Uterus (tissue), 4 donors: ENCODE measurements at places on chromosomes 7 and 10. TPM values are rescaled to one million over a fixed set of nuclear protein-coding genes. Genes with fewer than 3 reads are reported as not detected.

GRCh38 chr7:41020056-41020455 is 682.8 kb downstream of the INHBA start:
- DNase-seq: no peak
- H3K27ac ChIP-seq: no peak overlapping the region
- no peaks in the 10 kb centered on the region for H3K4me1 ChIP-seq
- H3K4me3 ChIP-seq: no peak overlapping the region
- H3K36me3 ChIP-seq: no peaks in the 10 kb centered on the region
- no peaks in the 10 kb centered on the region for H3K27me3 ChIP-seq

Gene PIK3AP1
- 1.7 TPM for total RNA-seq

DNA sequence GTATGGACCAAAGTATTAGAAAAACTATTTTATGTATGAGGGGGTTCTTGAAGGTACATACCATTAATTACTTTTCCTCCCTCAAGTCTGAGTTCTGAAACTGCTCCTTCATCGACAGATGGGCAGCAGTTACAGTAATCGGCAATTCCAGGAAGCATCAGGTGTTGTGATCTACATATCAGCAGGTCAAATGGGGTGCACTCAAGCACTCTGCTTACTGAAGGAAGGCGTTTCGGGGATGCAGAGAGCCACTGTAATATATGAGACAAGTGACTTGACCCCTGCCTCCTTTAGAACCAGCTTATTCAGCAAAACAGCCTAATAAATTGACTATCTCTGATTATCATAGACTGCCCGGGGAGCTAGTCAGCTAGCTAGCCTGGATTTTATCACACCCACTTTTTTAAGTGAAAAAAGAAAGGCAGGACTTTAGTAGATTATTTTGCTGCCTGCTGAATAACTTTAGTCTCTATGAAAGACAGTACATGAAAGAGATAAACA is 4.2 kb downstream of the SMNDC1 start:
- no peak overlapping the region for H3K4me3 ChIP-seq
- H3K4me1 ChIP-seq: peaks cover 10% of the 10 kb centered on the region
- H3K27ac ChIP-seq: no peak overlapping the region
- no peaks in the 10 kb centered on the region for H3K36me3 ChIP-seq
- DNase-seq: no peak

Gene GNB2
- 109 TPM for total RNA-seq

- H3K4me1 ChIP-seq: peaks cover under 1% of the 10 kb centered on the region
- no peak overlapping the region for H3K4me3 ChIP-seq
- no peak for DNase-seq
- peaks cover 48% of the 10 kb centered on the region for H3K27me3 ChIP-seq
These were observed 83.9 kb upstream of the PAX2 start for GRCh38 chr10:100661520-100661919.

DNA sequence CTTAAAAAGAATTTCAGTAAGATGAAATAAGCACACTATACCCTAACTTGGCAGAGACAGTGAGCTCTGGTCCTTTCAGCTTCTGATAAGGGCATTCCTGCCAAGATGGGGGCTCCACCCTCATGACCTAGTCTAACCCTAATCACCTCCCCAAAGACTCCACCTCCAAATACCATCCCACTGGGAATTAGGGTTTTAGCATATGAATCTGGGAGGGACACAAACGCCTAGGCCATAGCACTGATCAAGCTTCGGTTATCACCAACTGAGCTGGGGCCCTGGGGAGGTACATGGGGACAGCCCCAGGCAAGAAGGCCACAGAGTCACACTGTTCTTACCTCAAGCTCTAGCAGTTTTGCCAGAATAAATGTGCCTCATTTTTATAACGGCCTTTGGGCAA is 31.4 kb downstream of the PALS2 start:
- no peaks in the 10 kb centered on the region for H3K36me3 ChIP-seq
- H3K4me1 ChIP-seq: no peaks in the 10 kb centered on the region
- no peaks in the 10 kb centered on the region for H3K27me3 ChIP-seq
- no peak overlapping the region for H3K4me3 ChIP-seq

Gene KCNH2
- 9.1 TPM for total RNA-seq

Gene ZNF107
- 5.0 TPM for total RNA-seq

Gene GDF2
- total RNA-seq: not detected

DNA sequence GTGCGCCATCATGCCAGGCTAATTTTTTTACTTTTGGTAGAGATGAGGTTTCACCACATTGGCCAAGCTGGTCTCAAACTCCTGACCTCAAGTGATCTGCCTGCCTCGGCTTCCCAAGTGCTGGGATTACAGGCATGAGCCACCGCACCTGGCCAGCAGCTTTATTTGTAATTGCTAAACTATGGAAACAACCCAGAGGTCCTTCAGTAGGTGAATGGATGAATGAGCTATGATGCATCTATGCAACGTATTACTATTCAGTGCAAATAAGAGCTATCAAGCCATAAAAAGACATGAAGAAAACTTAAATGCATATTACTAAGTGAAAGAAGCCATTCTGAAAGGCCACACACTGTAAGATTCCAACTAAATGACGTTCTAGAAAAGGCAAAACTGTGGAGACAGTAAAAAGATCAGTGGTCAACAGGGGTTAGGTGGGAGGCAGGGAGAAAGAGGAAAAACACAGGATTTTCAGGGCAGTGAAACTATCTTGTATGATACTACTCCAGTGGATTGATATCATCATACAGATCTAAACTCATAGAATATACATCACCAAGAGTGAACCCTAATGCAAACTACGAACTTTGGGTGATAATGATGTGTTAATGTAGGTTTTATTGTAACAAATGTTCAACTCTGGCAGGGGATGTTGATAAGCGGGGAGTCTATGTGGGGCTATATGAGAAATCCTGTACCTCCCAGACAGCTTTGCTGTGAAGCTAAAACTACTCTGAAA is 66.7 kb downstream of the PRTFDC1 start:
- no peaks in the 10 kb centered on the region for H3K36me3 ChIP-seq
- no peaks in the 10 kb centered on the region for H3K27me3 ChIP-seq
- DNase-seq: no peak
- no peak overlapping the region for H3K27ac ChIP-seq
- H3K4me1 ChIP-seq: no peaks in the 10 kb centered on the region
- no peak overlapping the region for H3K4me3 ChIP-seq

DNA sequence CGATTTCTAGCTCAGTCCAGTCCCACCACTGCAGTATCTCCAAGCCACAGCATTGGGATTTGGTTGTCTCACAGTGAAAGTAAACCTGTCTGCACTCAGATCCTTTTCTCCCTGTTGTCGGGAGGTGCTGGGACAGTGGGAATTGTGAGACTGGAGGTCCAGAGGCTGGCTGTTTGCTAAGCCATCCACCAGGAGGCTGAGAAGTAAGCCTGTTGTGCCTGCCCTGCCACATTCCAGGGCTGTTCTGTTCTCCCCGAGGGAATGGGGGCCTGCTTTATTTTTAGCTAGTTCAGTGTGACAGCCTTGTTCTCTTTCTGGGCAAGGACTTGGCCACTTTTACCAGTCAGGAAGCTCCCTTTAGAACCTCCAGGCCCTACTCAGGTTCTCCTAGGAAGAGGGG is 54.9 kb downstream of the HK1 start:
- no peaks in the 10 kb centered on the region for H3K36me3 ChIP-seq
- peaks cover 4% of the 10 kb centered on the region for H3K4me1 ChIP-seq
- no peak overlapping the region for H3K4me3 ChIP-seq
- H3K27me3 ChIP-seq: no peaks in the 10 kb centered on the region
- peak overlapping the region; percentile 37 for H3K27ac ChIP-seq
- peak; percentile 17 for DNase-seq

- H3K36me3 ChIP-seq: no peaks in the 10 kb centered on the region
- no peak overlapping the region for H3K27ac ChIP-seq
- no peak for DNase-seq
- no peaks in the 10 kb centered on the region for H3K4me1 ChIP-seq
- H3K27me3 ChIP-seq: no peaks in the 10 kb centered on the region
These were observed 109.3 kb upstream of the HPS1 start for GRCh38 chr10:98556061-98556460.

DNA sequence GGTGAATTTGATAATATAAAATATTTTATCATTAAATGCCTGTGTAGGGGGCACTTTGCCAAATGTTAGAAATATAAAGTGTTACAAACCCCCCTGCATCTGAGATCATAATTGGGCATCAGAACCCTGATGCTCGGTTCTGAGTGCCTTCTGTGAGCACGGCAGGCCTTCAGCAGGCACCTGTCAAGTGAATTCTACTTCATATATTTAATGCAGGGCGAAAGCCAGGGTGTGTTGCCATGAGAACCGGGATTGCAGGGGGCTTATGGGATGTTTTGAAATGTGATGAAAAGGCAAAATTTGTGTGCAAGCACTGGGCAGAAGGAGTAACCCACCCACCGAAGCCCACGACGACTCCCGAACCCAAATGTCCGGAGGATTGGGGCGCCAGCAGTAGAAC is 57.2 kb downstream of the MRC1 start:
- no peak overlapping the region for H3K27ac ChIP-seq
- DNase-seq: no peak
- H3K36me3 ChIP-seq: no peaks in the 10 kb centered on the region
- no peaks in the 10 kb centered on the region for H3K4me1 ChIP-seq
- H3K4me3 ChIP-seq: no peak overlapping the region
- no peaks in the 10 kb centered on the region for H3K27me3 ChIP-seq

Gene PAX4
- total RNA-seq: not detected

- H3K36me3 ChIP-seq: no peaks in the 10 kb centered on the region
- no peaks in the 10 kb centered on the region for H3K27me3 ChIP-seq
- H3K4me3 ChIP-seq: no peak overlapping the region
- H3K4me1 ChIP-seq: no peaks in the 10 kb centered on the region
These were observed 27.9 kb upstream of the CHCHD3 start for GRCh38 chr7:133109816-133110215.

- H3K27me3 ChIP-seq: no peaks in the 10 kb centered on the region
- peak; percentile 79 for DNase-seq
- H3K4me1 ChIP-seq: peaks cover 12% of the 10 kb centered on the region
- no peak overlapping the region for H3K4me3 ChIP-seq
- H3K27ac ChIP-seq: peak overlapping the region; percentile 83
These were observed 128.5 kb downstream of the TNS3 start for GRCh38 chr7:47453093-47454061.

GRCh38 chr7:121369462-121369861 is 26.6 kb downstream of the FAM3C start:
- no peaks in the 10 kb centered on the region for H3K36me3 ChIP-seq
- no peaks in the 10 kb centered on the region for H3K4me1 ChIP-seq
- no peaks in the 10 kb centered on the region for H3K27me3 ChIP-seq
- no peak for DNase-seq
- peak overlapping the region; percentile 23 for H3K27ac ChIP-seq

GRCh38 chr7:155848691-155849669 is 36.7 kb upstream of the SHH start:
- H3K27me3 ChIP-seq: no peaks in the 10 kb centered on the region
- DNase-seq: no peak
- H3K36me3 ChIP-seq: no peaks in the 10 kb centered on the region
- no peaks in the 10 kb centered on the region for H3K4me1 ChIP-seq
- no peak overlapping the region for H3K27ac ChIP-seq
- H3K4me3 ChIP-seq: no peak overlapping the region

Gene SCIN
- total RNA-seq: 6.5 TPM

Gene ARHGEF35
- total RNA-seq: 8.6 TPM

DNA sequence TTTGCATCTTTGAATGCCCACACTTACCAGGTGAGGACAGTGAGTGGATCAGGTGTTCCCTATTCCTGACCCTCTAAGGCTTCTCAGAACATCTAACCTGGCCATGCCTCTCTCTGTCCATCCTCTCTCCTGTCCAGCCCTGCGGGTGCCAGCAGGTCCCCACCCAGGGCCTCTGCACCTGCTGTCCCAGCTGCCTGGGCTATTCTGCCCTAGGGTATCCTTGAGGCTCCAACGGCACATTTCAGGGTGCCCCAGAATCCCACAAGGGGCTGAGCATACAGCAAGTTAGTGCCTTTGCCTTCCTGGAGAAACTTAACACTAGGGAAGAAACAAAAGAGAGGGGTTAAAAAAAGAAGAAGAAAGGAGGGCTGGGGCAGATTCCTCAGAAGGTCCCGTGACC is 107.4 kb downstream of the UNCX start:
- no peak for DNase-seq
- no peaks in the 10 kb centered on the region for H3K4me1 ChIP-seq
- H3K4me3 ChIP-seq: no peak overlapping the region
- no peaks in the 10 kb centered on the region for H3K36me3 ChIP-seq
- no peak overlapping the region for H3K27ac ChIP-seq

Gene SEC31B
- 8.6 TPM for total RNA-seq

Gene ZNF775
- total RNA-seq: 2.0 TPM

DNA sequence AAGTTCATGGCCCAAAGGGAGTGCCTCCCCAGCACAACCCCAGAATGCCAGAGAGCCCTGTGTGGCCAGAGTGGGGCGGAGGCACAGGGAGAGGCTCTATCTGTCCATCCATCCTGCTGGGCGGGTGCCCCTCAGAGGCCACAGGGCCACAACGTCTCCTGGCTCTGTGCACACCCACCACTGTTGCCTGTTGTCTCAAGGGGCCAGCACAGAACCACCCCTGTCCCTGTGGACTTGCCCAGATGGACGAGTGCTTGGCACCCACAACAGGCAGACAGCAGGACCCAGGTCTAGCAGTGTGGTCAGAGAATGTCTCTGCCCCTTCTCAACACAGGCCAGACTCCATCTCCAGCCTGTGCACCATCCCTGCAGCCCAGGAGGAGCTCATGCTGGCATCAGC is 92.8 kb downstream of the PAXIP1 start:
- H3K4me1 ChIP-seq: no peaks in the 10 kb centered on the region
- H3K4me3 ChIP-seq: no peak overlapping the region
- H3K36me3 ChIP-seq: no peaks in the 10 kb centered on the region
- H3K27me3 ChIP-seq: peaks cover 3% of the 10 kb centered on the region
- no peak for DNase-seq

DNA sequence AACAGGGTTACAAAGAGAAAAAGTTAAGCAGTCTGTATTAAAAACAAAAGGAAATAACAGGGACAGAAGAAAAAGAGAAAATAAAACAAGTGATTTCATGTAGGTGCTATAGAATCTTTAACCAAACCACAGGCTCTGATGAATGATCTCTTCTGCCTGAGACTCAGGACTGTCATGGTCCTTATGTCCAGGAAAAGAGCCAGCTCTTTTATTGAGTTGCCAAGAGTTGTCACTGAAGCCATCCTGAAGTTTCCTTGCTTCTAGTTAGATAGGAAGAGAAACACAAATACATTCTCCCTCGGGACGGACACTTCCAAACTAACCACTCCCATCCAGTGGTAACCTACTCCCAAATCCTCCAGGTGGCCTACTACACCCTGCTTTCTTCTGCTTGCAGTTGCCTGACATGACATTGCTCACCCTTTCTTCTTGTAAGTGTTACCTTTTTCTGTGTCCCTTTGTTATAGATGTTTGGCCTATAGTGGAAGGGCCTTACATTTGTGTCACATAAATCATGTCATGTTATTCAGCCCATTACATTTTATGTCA is 346.7 kb downstream of the NRG3 start:
- no peaks in the 10 kb centered on the region for H3K36me3 ChIP-seq
- no peak overlapping the region for H3K27ac ChIP-seq
- H3K4me3 ChIP-seq: no peak overlapping the region
- no peaks in the 10 kb centered on the region for H3K4me1 ChIP-seq
- H3K27me3 ChIP-seq: no peaks in the 10 kb centered on the region

Gene SH2D4B
- total RNA-seq: 0.40 TPM

Gene ANXA11
- 15.6 TPM for total RNA-seq

DNA sequence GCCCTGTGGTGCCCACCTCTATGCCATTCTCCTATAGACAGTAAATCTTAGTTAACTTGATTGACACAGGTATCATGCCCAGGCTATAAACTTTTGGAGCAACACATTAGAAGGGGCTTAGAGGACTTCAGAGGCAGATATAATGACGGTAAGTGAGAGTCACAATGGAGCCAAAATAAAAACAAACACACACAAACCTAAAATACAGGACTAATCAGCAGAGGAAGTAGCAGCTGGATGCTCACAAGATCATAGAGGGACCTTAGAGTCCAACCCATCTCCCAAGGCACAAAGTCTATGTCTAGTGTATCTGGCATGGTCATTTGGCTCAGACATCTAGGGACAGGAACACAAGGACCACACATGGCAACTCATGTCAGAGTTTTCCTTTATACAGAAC is 12.3 kb downstream of the SLC13A4 start:
- H3K4me1 ChIP-seq: no peaks in the 10 kb centered on the region
- no peak for DNase-seq
- no peaks in the 10 kb centered on the region for H3K36me3 ChIP-seq
